GM12864 (cell line): ENCODE measurements at places on chromosomes 3 and 15.

- no peak for DNase-seq
Observed at GRCh38 chr3:12178091-12178820, 19.5 kb upstream of the TIMP4 start.

DNA sequence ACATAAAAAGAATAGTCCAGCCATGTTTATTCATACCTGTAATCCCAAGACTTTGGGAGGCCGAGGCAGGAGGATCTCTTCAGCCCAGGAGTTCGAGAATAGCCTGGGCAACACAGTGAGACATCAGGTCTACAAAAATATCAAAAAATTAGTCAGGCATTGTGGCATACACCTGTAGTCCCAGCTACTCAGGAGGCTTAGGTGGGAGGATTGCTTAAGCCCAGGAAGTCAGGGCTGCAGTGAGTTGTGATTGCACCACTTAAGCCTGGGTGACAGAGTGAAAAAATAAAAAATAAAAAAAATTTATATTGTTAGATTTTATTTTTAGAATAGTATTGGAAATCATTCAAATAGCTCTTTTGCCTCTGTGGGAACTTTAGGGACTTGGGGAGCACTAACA is 12.8 kb upstream of the TM4SF1 start:
- DNase-seq, result no peak

- DNase-seq, result no peak
Observed at GRCh38 chr3:189580190-189580589, 51.0 kb upstream of the TP63 start.

GRCh38 chr3:103494011-103494410 is 1059.2 kb downstream of the ZPLD1 start:
- no peak for DNase-seq

- DNase-seq, result no peak
Observed at GRCh38 chr15:75052972-75053747, 29.8 kb downstream of the PPCDC start.

GRCh38 chr15:42576776-42577175 is 1.4 kb downstream of the STARD9 start:
- no peak for DNase-seq

DNA sequence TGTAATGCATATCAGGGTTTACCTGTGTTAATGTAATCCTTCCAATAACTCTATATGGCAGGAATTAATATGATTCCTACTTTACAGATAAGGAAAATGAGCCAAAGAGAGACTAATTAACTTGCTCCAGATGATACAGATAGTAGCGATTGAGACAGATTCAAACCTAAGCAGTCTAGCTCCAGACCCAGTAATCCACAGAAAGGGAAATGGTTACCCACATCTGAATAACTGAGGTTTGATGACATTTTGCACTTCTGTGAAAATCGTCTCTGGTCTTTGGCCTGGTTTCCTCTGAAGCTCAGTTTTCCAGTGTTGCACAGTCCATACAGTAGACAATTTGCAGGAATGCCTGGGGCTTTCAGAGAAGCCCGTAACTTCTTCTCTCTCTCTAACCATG is 177.1 kb upstream of the UMPS start:
- no peak for DNase-seq

- DNase-seq, result no peak
Observed at GRCh38 chr15:72856549-72857040, 73.0 kb upstream of the ADPGK start.

DNA sequence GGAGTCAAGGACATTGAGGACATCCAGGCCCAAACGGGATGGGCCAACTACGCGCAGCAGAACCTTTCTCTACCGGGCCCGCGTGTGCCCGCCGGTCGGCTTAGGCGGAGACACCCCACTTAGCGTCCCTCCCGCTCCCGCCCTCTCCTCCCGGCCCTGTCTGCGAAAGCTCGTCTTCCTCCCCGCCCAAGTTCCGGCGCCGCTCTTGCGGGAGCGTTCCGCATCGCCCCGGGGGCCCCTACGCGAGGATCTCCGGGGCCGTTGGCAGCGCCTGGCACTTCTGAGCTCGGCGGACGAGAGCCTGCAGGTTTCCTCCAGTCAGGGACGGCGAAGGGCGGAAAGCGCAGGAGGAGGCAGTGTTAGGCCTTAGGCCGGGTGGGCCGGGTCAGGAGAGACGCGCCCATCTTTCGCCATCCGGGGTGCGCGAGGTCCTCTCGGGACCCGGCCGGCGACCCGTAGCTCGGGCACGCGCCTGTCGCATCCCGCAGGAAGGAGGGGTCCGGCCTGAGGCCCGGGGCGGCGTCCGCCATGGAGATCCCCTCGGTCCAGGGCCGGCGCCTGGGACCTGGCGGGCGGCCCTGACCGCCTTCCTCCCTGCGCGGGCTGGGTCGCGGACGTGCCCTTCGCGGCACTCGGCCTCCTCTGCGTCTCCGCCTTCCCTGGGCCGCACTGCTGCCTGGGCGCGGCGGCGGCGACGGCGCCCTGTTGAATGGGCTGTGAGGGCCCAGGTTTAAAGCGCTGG is at the start of gene FEM1B:
Gene FEM1B (plus strand): TSS at position 143 of the 742 bp plus-strand sequence. CDS start 673 bp downstream, outside the sequence.
- DNase-seq, result peak; percentile 76

DNA sequence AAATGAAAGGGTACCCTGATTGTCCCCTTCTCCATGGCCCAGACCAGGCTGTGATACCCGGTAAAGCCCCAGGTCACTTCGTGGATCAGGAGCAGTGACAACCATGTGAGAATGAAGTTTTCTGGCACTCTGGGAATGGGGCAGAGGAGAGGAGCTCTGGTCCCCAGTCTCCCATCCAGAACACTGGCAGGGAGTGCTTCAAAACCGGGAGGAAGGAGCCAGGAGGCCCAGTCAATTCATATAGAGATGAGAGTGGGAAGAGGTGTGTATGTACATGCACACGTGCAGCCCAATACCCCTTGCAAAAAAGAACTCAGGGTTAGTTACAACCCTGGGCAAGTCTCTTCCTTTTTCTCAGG is 101.4 kb upstream of the TLE3 start:
- DNase-seq, result no peak

GRCh38 chr15:47721676-47722075 is 4.4 kb downstream of the SEMA6D start:
- DNase-seq, result no peak

GRCh38 chr15:48806151-48806550 is 4.7 kb downstream of the CEP152 start:
- DNase-seq, result no peak

- DNase-seq, result no peak
Observed at GRCh38 chr3:168862466-168862865, 766.7 kb upstream of the GOLIM4 start.

GRCh38 chr3:153749070-153749610 is 372.1 kb upstream of the ARHGEF26 start:
- no peak for DNase-seq

GRCh38 chr3:134775831-134776230 is 19.2 kb upstream of the EPHB1 start:
- DNase-seq, result no peak

DNA sequence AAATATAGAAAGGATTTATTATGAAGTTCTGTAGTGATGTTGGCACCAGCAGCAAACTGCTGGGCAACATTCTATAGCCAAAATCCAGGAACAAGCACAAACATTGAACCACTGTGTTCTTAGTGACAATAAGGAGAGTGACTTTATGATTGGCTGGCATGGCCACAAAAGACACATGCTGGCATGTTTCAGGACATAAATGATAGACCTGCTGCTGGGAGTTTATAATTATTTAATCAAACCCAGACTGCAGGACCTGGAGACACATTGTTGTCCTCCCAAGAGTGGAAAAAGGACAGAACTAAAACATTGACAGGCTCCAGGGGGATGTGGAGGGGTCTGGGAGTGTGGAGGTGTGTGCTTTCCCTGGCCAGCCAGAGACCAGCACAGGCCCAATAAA is 255.3 kb upstream of the LRTM1 start:
- no peak for DNase-seq
